AG09319 (cell line): ENCODE measurements at places on chromosomes 5 and 9.

DNA sequence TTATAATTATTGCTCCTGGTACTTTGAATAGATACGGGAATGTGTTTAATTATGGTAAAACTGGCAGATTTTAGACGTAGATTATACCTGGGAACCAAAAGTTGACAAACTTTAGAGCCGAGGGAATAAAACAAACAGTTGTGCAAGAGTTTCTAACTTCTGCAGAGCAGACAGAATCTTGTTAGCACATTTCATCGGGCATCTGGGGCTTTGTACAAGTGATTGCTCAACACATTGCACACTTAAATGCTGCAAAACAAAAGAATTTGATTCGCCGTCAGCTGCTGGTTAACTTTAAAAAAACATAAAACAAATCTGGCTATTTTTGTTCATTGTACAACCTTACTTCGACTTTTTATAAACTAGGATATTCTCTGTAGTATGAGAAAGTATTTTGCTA is 398.1 kb downstream of the MAN2A1 start:
- DNase-seq, result peak; percentile 14

DNA sequence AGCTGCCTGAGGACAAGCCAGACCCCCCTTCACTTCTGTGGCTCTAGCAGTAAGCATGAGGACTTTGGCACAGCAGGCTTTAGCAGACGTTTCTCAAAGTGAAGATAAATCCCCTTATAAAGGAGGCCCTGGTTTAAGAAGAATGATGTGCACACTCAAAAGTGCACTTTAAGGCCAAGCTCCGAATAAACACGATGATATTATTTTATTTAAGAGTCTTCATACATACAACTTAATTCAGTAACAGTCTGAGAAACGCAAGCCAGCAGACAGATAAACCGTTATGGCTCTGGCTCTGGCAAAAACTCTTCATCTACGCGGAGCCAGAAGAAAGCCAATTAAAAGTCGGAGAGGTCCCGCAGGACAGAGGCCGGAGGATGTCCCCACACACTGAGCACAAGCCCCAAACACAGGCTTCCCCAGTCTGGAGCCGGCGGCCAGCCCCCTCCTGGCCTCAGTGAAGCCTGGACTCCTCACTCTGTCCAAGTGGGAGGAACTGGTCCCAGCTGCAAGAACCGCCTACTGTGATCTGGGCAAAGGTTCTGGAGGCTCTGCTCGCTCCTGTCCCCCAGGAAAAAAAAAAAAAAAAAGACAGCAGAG is 44.6 kb downstream of the ADAMTS2 start:
- DNase-seq, result no peak

- DNase-seq, result peak; percentile 22
Measured at GRCh38 chr5:65199993-65200675, 281.6 kb downstream of the ADAMTS6 start.

DNA sequence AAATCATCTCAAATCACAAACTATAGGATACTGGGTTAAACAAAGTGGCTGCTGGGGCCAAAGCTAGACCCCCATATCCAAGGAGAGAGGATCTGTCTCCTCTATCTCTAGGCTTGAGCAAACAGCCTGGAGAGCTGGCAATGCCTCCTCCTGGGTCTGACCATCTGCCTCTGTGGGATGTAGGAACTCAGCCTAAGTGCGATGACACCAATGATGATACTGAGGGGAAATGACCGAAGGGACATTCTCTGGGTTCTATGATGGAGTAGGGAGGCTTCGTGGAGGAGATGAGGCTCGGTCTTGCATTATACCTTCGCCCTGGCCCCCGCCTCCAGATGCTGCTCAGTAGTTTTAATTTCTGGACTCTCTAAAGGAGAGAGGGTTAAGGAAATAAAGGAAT is 9.3 kb upstream of the SPATA24 start:
- no peak for DNase-seq

GRCh38 chr9:117485176-117485575 is 70.3 kb upstream of the ASTN2 start:
- DNase-seq, result no peak

DNA sequence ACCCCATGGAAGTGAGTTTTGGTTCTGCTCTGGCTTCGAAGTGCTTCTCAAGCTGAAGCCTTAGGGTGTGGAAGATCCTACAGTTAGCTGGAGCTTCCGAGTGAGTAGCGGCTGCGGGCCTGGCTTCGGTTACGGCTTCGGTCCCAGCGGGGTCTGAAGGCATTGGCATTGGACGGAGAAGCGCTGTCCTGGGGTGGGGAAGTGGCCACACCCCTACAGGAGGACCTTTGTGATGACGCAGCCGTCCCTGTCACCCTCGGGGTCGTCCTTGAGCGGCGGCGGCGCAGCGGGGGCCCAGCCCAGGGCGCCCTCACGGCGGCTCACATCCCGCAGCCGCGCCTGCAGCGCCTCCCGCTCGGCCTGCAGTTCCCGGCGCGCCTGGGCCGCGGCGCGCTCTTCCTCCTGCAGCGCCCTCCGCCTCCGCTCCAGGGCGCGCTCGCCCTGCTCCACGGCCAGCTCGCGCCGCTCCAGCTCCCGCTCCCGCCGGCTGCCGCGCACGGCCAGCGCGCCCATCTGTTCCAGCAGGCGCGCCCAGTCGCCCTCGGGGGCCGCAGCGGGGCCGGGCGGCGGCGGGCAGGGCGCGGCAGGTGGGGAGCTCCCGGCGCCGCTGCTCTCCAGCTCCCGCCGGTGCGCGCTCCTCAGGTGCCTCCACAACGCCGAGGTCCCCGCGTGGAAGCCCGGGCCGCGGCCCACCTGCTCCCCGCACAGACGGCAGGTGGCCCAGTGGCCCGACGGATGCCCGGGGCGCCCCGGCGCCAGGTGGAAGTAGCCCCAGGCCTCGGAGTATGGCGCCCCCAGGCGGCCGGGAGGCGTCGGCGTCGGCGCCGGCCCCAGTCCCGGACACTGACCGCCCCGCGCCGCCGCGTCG is 9.9 kb downstream of the ZBED3 start:
- DNase-seq, result no peak

GRCh38 chr5:39233783-39234182 is 14.4 kb upstream of the FYB1 start:
- DNase-seq, result no peak

GRCh38 chr5:10667431-10668057 is 93.5 kb downstream of the DAP start:
- DNase-seq, result no peak

GRCh38 chr9:77731008-77731698 is 83.0 kb upstream of the GNA14 start:
- no peak for DNase-seq

DNA sequence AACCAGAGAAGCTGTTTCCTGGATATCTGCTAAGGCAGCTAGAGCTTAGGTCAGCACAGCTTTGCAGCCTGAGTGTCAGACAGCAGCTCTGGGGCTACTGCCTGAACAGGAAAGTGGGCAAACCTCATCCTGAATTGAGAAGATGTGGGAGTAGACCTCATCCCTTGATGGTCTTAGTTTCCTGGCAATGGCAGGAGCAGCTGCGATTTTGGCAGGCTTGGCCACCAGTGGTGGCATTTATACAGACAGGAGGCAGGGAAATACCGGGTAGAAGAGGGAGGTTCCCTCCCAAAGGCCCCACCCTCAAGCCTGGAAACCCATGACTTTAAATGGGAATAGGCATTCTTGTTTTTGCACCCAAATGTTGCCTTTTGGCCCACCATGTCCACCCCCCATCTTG is 69.7 kb downstream of the LIX1 start:
- DNase-seq, result no peak

- no peak for DNase-seq
Measured at GRCh38 chr5:174335682-174336364, 290.3 kb downstream of the NSG2 start.

GRCh38 chr9:19660019-19660418 is 128.8 kb downstream of the SLC24A2 start:
- DNase-seq, result no peak

DNA sequence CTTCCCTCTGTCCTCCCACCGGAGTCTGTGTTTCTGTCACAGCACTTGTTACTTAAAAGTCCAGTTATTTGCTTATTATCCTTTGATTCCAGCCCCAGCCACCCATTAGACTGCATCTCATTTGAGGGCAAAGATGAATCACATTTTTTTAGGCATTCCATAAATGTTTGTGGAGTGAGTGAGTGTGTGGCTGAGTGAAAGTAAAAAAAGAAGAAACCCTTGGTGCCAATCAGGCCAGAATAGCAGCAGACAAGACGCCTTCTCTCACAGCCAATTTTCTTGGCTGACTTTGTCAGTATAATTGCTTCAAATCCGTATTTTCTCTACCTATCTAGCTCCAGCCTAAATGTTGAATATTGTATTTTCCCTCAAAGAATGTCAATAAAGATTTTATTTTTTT is 613.0 kb upstream of the WWC1 start:
- DNase-seq, result no peak

- DNase-seq, result no peak
Measured at GRCh38 chr5:120207129-120207528, 257.0 kb upstream of the PRR16 start.

- DNase-seq, result no peak
Measured at GRCh38 chr5:98519571-98519970, 253.9 kb upstream of the RGMB start.

DNA sequence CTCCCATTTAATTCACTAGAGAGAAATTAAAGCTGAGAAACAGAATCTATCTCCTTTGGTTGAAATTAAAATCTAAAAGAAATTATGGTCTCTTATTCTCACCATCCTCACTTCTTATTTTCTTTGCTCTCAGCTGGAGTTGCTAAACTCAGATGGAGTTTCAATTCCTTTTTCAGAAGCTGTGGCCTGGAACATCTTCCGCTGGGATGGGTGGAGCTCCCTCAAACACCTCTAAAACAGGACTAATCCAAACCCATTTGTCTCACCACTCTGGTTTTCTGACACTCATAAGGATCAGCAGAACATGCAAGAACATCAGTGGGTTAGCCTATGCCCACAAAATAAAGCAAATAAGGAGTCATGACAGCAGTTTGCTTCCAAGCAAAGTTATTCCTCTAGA is 39.6 kb upstream of the CEP78 start:
- DNase-seq, result no peak

DNA sequence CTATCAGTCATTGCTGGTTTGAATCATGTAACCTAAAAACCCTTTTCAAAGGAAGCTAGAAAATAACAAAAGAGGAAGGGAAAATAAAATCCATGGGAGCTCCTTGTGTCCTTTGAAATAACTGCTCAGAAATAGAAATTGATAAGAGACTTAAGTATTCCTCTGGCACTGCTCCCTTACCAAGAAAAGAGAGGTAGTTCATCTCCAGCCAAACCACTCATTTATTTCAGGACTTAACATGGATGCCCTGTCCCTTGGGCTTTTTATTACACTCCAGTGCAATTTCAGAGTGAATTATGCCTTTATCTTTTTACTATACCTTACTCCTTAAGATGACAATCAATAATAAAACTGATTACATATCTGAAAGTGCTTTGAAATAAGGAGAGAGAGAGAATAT is 61.0 kb downstream of the MUSK start:
- no peak for DNase-seq

GRCh38 chr5:33772380-33772897 is 119.4 kb downstream of the ADAMTS12 start:
- no peak for DNase-seq

GRCh38 chr5:132779961-132780360 is 2.9 kb upstream of the SEPTIN8 start:
- DNase-seq, result no peak

DNA sequence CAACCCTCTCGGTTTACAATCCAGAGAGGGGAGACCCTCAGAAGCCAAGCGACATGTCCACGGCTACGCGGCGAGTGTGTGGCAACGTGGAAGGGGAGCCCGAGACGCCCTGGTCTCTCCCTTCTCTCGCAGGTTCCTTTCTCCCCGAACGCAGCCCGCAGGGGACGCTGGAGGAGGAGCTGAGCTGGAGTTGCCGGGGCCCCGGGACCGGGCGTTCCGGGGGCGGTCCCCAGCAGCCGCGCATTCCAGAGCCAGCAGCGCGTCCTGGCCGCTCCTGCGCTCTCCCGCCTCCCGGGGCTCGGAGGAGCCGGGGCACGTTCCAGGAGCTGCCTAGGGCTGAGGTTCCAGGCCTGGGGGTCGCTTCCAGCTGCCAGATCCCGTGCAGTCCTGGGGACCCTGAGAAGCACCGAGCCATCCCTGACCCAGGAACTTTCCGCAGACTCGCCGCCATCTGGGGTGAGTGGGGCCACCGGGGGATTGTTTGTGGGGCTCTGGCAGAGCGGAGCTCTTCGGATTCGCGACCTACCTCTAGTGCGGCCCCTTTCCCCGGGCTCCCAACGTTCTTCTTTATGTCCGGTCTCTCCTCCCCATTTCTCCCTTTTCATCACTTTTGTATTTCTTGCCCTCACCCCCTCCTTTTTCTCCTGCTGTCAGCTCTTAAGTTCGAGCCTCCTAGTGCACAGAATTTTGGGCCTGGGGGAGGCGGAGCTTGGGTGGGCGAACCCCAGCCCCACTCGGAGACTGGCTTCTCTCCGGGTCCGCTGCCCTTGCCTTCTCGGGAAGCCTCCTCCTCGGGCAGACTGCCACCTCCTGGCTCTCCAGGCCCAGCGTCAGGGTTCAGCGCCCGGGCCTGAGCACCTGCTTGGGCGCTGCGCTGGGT is at the start of gene SMIM3:
Gene SMIM3, plus strand, starts transcription at position 241 of the 880 bp plus-strand sequence. CDS start 16,684 bp downstream, outside the sequence.
- DNase-seq, result no peak

- no peak for DNase-seq
Measured at GRCh38 chr9:72133365-72134035, 15.7 kb upstream of the GDA start.

- no peak for DNase-seq
Measured at GRCh38 chr5:267716-268115, 3.7 kb upstream of the PDCD6 start.

DNA sequence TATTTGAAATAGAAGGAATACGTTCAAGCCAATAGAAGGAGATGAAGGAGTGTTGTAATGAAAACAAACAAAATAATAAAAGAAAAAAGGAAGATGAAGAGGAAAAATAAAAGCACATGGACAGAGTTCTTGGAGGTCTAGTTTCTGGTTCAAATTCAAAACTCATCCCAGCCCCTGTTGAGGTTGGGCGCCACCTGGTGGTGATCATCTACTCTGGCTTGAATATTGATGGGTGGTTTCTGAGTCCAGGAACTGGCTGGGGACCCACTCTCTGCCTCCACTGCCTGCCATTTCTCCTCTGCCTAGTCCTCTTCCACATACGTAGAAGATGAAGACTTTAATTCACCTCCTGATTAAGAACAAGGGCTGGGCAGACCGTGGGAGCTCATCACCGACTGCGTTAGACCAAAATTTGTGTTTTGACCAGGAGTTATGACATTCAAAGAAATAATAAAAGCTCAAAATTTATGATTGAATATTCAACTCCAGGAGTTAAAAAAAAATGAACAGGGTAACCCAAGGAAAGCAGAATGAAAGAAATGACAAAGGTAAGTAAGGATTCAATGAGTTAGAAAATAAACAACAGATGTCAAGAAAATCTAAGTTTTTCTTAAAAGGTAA is 99.0 kb upstream of the SLC1A3 start:
- peak; percentile 47 for DNase-seq

DNA sequence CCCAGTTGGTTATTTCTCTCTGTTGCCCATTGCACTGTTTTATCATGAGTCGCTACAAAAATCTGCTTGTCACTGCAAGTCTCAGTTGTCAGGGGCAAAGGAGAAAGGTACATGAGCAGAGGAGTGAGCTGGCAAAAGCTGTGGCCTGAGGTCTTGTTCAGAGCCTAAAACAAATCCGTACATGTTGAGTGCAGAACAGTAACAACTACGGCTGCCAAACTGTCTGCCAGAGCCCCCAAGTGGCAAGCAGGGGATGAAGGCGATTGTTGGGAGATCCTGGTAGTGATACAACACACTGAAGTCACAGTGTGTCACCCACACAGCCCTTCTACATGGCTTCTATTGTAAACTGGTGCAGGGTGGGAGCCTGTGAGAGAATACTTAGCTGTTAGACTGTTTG is 50.9 kb downstream of the BRINP1 start:
- no peak for DNase-seq
